ENCODE measurements at places on chromosomes 3 and 15.

DNA sequence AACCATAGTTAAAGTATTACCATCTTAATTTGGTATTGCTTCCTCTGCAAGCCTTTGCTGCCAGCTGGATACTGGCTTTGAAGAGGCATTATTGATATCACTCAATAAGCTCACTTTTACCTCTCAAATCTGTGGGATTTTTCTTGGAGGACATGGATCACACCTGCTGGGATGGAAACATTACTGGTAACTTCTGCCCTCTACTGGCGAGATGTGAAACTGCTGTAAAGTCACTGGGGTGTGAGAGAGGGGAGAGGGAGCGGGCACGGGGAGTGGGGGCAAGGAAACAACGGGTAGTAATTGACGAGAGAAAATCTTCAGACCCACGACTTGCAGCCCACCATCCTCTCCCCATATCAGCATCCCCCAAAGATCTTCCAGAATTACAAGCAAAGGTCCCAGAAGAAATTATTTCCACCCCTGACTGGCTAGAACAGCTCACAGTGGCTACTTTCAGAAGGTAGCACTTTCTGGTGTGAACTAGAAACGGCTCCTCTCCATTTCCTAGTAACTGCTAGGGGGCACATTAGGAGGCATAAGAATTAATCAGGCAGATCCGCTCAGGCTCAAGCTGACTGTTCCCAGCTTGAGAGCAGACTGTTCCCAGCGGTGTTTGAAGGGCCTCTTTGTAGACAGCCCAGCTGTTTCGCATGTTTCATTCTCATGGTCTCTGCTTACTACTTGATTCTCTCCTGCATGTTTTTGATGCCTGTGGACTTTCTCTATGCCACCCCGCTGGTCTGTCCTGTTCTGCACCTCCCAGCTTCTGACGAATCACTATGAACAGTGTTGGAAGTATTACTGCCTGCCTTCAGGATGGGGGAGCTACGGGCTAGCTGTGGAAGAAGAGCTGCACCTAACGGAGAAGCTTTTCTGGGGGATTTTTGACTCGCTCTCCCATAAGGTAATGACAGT lies 230.4 kb upstream of the CHRM5 start:
- DNase-seq, result peak; percentile 2

DNA sequence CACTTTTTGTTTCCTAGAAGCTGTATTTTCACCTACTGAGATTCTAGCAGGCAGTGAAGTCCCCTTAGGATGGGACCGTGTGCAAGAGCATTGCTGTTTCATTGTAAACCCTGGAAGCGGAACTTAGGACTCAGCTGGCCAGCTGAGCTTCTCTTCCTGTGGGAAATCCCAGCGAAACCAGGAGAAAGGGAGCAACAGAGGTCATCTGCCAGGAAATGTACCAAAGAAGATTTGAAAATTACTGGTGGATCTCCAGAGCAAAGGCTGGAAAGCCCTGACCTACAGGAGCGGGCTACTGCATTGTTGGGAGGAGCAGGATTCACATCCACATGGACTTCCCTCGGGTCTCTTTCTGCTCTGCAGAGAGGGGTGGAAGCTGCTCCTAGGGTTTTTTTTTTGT lies 7.6 kb upstream of the ADPRH start:
- DNase-seq, result no peak

- DNase-seq, result no peak
Measured at GRCh38 chr3:23665741-23666140, 140.0 kb upstream of the UBE2E1 start.

GRCh38 chr15:75397494-75397893 lies 29.1 kb upstream of the MAN2C1 start:
- DNase-seq, result no peak

DNA sequence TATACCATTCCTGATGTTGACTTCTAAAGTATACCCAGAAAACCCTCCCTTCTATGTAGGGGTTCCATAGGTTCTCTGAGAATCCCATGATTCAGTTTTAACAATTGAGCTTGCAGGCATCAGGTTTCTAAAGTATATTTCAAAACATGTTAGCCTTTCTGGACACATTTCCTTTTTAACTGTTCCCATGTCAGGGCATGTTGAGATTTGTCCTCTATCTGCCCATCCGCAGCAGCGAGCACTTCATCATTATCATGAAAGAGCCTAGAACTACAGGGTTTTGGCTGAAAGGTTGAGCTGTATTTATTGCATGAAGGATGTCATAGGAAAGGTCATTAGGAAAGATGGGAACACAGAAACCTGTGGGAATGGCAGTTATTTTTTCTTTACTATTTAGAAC lies 201.1 kb upstream of the BHLHE40 start:
- DNase-seq, result no peak
